ENCODE measurements at places on chromosomes 11 and 22. TPM values are rescaled to one million over a fixed set of nuclear protein-coding genes. Genes with fewer than 3 reads are reported as not detected.

The KRTAP5-11 gene
- total RNA-seq, result not detected

The OR51B5 gene
- total RNA-seq, result not detected

The HEPN1 gene
- total RNA-seq, result not detected

The TCIRG1 gene
- 10.2 TPM for total RNA-seq

The PATE4 gene
- total RNA-seq, result not detected

The GPR83 gene
- total RNA-seq, result 0.34 TPM

The CLDN5 gene
- 1.0 TPM for total RNA-seq

The SCARF2 gene
- total RNA-seq, result 23.1 TPM

The PKDREJ gene
- not detected for total RNA-seq

The SAC3D1 gene
- 32.3 TPM for total RNA-seq

The HEPHL1 gene
- not detected for total RNA-seq

The NARS2 gene
- 30.8 TPM for total RNA-seq

The MYEOV gene
- total RNA-seq, result 0.16 TPM

The NUCB2 gene
- 59.3 TPM for total RNA-seq

The UBQLNL gene
- total RNA-seq, result 0.09 TPM

The OR52N4 gene
- total RNA-seq, result not detected

The TYR gene
- total RNA-seq, result not detected

The B4GALNT4 gene
- 179 TPM for total RNA-seq

The KDM2A gene
- total RNA-seq, result 67.4 TPM

The NUP98 gene
- 104 TPM for total RNA-seq

The RASGRP2 gene
- 0.93 TPM for total RNA-seq

The OR8A1 gene
- total RNA-seq, result not detected

The RASD2 gene
- total RNA-seq, result not detected

The TMPRSS5 gene
- 8.6 TPM for total RNA-seq

The TOP3B gene
- total RNA-seq, result 77.5 TPM

The P2RX6 gene
- total RNA-seq, result 4.5 TPM

The FIBIN gene
- total RNA-seq, result 0.44 TPM

The AMBRA1 gene
- total RNA-seq, result 42.6 TPM

The SCYL1 gene
- 68.8 TPM for total RNA-seq

The CCDC89 gene
- total RNA-seq, result not detected

The WT1 gene
- total RNA-seq, result not detected

The ACTN3 gene
- 0.16 TPM for total RNA-seq

The BBOX1 gene
- not detected for total RNA-seq

The FJX1 gene
- total RNA-seq, result 28.2 TPM

The GALNT18 gene
- 2.8 TPM for total RNA-seq

The GGT5 gene
- total RNA-seq, result 0.56 TPM

The RAB3IL1 gene
- 3.4 TPM for total RNA-seq

The HIKESHI gene
- total RNA-seq, result 52.6 TPM

The CCND1 gene
- 344 TPM for total RNA-seq

The SMC1B gene
- total RNA-seq, result not detected

The OR51B2 gene
- total RNA-seq, result not detected

The LINC01488 gene
- total RNA-seq, result not detected

The MPPED1 gene
- 1.8 TPM for total RNA-seq

The FAM111B gene
- total RNA-seq, result 35.4 TPM
